ENCODE measurements at places on chromosomes 12 and 14.

GRCh38 chr14:95253039-95253630 lies 66.6 kb downstream of the CLMN start:
- DNase-seq, result no peak

GRCh38 chr12:55074806-55075205 lies 51.4 kb upstream of the OR9K2 start:
- no peak for DNase-seq

GRCh38 chr12:43237238-43237879 lies 314.6 kb downstream of the ADAMTS20 start:
- no peak for DNase-seq

GRCh38 chr12:18562531-18562930 lies 175.3 kb downstream of the PLCZ1 start:
- no peak for DNase-seq

DNA sequence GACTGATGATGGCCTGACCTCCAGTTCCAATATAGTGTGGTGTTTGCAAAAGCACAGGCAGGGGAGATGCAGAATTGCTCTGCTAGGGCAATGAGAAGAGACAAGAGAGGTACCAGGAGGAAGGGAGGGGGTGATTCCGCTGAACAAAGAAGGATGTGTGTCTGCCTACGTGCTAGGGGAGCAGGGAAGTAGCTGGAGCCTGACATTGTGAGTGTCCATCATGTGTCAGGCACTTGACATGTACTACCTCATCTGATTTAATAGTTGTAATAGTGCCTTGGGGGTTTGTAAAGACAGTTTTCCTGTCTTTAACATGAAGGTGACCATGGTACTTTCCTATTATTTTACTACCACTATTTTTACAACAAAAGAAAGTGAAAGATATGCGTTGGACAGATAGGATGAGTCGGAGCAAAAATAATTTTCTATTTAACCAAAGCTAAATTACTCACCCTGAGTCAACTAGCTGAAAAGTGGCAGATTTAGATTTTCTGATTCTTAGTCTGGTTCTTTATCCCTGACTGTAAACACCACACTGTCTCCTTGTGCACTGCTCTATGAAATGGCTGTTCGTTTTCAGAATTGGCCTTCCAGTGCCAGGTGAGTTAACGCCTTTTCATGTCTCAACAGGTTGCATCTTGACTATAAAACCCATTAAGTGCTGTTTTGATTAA lies 33.7 kb upstream of the TEAD4 start:
- DNase-seq, result no peak

All from fibroblast of the conjunctiva (primary cell).